ENCODE measurements at places on chromosomes 4 and X.

DNA sequence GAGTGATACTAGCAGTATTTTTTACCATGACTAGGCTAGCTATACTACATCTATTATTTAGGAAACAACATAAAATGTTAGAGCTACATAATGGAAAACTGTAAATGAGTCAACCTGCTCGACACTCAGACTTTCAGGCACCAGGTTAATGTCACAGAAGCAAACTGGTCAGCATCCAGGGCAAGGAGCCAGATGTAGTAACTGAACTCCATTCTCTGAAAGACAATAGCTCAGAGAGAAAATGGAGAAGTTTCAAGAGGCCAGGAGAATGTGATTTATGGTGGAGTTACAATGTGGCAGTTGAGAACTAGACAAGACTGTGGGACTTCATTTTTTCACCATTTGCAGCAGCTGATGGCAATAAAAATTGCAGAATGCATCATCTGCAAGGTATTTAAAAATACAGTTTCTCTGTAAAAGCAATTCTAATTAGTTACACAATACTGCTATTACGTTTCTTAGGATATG lies 342.7 kb upstream of the PABPC4L start:
- DNase-seq, result no peak

DNA sequence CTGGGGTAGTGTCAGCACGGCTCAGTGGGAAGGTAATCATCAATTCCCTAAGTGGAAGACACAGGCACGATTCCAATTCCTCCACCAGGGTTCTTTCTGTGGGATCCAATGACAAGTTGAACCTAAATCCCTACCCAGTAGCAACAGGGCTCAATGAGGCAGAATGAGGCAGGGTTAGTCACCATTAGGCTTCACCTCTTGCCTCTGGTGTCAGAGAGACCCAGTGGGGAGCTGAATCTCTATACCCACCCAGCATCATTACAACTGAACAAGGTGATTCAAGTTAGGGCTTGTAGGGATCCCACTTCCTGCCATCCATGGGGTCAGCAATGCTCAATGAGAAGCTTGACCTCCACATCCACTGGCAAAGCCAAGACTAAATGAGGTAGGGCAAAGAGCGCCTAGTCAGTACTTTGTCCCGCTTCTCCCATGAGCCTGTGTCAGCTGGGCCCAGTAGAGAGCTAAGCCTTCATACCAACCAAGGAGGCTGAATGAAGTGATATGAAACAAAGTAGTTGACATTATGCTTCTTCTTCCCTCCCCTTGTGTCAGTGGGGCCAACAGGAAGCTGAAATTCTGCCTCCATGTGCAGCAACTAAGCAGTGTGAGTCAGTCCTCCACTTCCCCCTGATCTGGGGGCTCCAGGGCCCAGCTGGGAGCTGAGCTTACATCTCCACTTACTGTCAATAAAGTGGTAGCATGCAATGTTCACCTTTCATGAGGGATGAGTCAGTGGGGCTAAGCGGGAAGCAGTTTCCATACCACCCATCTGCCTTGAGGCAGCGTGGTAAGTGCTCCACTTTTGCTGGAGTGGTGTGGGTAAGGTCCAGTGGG lies 36.4 kb upstream of the RBM41 start:
- DNase-seq, result no peak

DNA sequence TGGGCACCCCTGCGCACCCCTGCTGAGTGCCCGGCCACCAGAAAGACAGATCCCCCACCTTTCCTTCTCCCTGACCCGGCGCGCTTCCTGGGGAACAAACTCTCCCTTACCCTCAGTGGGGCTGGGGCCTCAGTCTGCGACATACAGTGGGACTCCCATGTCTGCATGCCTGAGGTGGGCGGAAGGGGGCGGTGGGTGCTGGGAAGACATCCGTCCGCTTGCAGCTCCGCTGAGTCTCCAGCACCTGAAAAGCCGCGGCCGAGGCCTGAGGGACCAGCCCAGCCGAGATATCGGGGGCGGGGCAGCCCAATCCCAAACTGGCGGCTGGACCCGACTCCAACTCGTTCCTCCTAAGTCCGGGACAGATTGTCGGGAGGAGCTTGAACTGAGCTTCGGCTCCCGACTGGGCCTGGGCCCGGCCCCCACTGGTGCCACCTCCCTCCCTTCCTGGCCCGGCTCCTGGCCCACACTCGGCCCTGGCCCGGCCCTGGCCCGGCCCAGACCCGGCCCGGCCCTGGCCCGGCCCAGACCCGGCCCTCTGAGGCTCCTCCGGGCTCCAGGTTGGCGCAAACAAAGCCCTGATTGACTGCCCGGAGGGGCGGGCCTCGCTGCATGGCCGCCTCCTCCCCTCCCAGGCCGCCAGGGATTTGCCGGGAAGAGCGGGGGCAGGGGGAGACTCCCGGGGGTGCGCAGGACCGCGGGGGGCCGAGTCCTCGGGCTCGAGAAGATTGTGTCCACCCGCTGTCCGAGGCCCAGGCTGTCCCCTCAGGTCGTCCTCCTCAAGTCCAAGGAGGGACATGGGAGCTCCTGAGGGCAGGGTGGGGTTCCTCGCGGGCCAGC lies 877 bp upstream of the SLC16A2 start:
- DNase-seq, result peak; percentile 76

GRCh38 chr4:122716825-122717448 lies 15.6 kb upstream of the BBS12 start:
- peak; percentile 63 for DNase-seq

DNA sequence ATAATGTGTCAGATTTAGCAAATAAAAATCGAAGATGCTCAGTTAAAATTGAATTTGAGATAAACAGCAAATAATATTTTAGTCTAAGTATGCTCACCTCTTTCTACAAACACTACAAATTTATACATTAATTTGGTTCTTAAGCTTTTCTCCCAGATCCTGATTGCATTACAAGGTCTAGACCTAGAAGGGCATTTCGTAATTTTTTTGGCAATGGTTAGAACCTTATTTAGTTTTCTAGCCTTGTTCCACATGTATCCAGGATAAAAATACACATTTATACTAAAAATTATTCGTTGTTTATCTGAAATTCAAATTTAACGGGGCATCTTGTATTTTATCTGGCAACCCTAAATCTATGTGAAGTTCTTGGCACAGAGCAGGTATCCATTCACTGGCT lies 2.5 kb upstream of the CDKL5 start:
- no peak for DNase-seq

- DNase-seq, result no peak
These were observed 92.7 kb upstream of the PGRMC2 start for GRCh38 chr4:128380306-128380705.

GRCh38 chrX:130179579-130180215 lies 7.9 kb downstream of the RAB33A start:
- DNase-seq, result no peak

GRCh38 chr4:20554134-20554533 lies 146.1 kb upstream of the PACRGL start:
- no peak for DNase-seq

DNA sequence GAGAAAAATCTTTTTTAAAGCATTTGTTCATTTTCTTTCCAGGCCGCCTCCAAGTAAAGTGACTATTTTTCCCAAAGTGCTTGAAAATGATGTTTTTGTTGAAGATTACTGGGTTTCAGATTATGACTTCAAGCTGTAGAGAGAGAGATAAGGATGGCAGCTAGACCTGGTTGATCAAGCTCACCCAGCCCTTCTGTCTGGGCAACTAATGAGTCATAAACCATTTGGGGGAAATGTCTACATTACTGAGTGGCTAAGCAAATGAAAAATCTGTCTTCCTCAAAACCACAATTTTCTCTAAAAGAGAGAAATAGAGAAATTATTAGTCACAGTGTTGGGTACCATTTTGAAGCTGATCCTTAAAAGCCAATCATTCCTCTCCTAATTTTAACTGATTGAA lies 355.4 kb upstream of the CPEB2 start:
- no peak for DNase-seq

- no peak for DNase-seq
These were observed 531.4 kb downstream of the INPP4B start for GRCh38 chr4:142314686-142315085.

- DNase-seq, result no peak
These were observed 54.7 kb upstream of the ADRA2C start for GRCh38 chr4:3711183-3712111.

DNA sequence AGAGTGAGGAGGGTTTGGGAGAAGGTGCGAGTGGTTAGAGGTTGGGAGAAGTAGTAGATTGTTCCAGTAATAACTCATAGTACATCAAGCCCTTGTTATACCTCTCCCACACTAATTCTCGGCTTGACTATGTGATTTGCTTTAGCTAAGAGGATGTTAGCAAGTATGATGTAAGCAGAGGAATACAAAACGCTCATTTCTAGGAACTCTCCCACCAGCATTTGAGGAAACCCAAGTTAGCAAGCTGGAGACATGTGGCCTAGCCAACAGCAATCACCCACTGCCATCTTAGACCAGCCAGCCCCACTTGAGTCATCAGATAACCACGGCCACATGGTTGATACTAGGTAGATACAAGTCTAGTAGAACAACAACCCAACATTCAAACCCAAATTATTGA lies 14.2 kb downstream of the FTHL17 start:
- no peak for DNase-seq

DNA sequence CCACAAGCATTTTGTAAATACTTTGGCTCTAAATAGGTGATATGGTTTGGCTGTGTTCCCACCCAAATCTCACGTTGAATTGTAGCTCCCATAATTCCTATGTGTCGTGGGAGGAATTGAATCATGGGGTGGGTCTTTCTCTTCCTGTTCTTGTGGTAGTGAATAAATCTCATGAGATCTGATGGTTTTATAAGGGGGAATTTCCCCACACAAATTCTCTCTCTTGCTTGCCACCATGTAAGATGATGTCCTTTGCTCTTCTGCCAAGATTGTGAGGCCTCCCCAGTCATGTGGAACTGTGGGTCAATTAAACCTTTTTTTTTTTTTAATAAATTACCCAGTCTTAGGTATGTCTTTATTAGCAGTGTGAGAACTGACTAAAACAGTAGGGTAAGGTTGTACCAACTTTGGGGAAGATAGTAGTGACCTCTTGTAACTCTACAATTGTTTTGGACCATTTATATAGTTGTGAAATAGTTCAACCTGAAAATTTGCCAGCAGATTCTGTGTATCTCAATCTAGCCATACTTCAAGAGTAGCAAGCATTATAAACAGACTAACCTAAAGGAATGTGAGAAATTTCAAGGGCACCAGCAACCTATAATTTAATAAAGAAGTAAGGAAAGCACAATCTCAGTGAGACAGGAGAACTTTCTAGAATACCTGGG lies 727.8 kb downstream of the GRID2 start:
- no peak for DNase-seq

GRCh38 chr4:153427363-153428071 lies 38.6 kb upstream of the TMEM131L start:
- no peak for DNase-seq

GRCh38 chrX:11913001-11913400 lies 155.0 kb downstream of the MSL3 start:
- no peak for DNase-seq

DNA sequence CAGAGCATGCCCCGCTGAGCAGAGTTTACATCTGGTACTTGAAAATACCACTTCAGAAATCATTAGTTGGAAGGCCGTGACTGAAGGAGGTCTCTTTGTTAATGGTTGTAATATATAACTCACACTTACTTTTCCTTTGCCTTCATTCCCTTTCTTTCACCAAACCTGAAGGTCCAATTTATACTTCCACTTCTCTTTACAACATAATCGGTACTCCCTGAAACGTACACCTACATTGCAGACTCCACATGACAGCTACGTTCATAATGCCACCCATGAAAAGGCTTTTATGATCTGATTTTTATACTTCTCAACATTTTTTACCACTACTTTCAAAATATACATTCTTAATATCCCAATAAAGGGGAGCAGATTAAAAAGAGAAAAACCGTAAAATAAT lies 298.7 kb downstream of the C4orf33 start:
- no peak for DNase-seq

DNA sequence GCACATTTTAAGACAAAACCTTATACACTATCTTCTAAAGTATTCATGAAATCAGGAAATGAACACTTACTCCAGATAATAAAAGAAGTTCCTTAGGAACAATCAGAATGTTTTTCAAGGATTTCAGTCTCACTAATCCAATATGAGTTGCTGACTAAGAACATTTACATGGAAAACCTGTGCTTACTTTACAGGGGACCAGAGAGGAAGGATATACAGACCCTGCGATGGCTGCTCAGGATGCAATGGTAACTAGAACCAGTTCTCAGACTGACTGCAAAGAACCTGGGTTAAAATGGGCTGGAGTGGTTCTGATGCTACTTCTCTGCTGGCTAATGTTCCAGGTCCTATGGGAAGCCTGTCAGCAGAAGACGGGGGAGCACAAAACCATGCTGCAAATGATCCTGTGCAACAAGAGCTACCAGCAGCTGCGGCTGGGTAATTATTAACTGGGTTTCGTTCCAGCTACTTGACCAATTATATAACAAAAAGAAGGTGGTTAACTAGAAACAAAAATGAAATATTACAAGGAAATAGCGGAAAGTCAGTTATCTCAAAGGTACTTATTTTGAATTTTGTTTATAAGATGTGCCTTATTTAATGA lies 85.3 kb downstream of the ANXA10 start:
- no peak for DNase-seq

GRCh38 chr4:119932277-119932676 lies 134.4 kb downstream of the MAD2L1 start:
- DNase-seq, result no peak

DNA sequence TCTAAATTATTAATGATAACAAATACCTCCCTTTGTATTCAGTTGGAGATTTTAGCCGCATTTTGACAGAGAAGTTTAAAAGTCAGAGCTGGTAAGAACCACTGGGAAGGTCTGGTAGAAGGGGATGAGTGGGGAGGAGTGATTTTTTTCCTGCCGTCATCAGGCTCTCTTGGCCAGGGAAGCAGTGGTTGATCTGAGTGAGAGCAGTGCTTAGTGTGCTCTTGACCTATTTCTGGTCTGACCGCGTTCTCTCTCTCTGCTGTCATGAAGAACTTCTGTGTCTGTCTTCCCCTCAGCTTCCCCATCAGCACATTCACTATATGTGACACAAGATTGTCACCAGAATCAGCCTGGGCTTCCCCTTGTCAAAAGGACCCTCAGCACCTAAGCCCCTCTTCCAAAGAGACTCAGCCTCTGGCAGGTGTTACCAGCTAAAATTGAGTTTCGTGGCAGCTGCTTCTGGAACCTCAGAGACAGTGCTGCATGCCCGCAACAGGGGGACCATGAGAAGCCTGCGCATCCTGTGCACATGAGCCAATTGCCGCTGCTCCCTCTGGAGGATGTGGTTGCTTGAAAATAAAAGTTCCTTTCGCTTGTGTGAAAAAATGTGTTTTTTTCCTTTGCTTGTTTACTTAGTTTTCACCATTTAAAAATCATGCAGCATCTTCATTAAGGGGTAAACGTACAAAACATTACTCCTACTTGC lies 268.9 kb downstream of the C4orf33 start:
- no peak for DNase-seq

GRCh38 chrX:78514852-78515251 lies 144.3 kb downstream of the RTL3 start:
- peak; percentile 76 for DNase-seq

Data from H9 (cell line).